WTC11 (cell line): ENCODE measurements at places on chromosomes 7 and 10.

DNA sequence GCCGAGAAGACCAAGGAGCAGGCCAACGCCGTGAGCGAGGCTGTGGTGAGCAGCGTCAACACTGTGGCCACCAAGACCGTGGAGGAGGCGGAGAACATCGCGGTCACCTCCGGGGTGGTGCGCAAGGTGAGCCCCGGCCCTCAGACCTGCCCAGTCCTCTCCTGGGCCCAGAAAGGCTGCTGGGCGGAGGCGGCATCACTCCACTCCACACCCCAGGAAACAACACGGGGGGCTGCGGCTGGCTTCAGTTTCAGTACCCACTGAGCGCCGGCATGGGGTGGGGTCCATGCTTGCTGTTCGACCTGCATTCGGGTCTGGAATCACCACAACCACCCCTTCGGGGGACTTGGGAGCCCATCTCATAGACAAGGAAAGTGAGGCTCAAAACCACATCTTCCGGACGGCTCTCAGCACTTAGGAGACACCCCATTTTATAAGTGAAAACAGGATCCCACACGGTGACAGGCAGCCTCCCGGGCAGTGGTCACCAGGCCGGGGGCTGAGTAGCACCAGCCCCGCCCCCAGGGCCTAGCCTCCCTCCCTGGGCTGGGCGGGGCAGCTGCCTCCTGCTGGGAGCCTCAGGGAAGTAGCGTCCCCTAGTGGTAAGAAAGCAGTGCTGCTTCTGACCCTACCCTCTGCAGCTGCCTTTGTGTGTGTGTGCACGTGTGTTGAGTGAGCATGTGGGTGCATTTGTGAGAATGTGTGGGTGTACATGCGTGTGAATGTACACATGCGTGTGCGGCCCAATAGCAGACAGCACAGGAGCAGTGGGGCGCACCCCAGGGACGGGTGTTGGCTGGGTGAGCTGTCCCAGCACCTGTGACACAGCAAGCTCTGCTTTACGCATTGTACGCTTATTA lies 1.8 kb downstream of the SNCG start:
- peak; percentile 69 for DNase-seq

GRCh38 chr7:84324136-84324630 lies 129.6 kb upstream of the SEMA3A start:
- DNase-seq, result no peak

GRCh38 chr10:48450741-48451466 lies 144.4 kb downstream of the MAPK8 start:
- DNase-seq, result no peak

- DNase-seq, result no peak
Measured at GRCh38 chr7:110766864-110767263, 324.1 kb upstream of the LRRN3 start.

- no peak for DNase-seq
Measured at GRCh38 chr7:107244613-107245012, 75.8 kb downstream of the HBP1 start.
